ENCODE measurements at places on chromosomes 3 and 15. TPM values are rescaled to one million over a fixed set of nuclear protein-coding genes. Genes with fewer than 3 reads are reported as not detected.

Gene LRRIQ4
- 0.07 TPM for total RNA-seq

Gene SPTSSB
- not detected for total RNA-seq

Gene SNTN
- not detected for total RNA-seq

Gene RAP2B
- total RNA-seq: 37.1 TPM

Gene FRMD4B
- total RNA-seq: 146 TPM

Gene EPB42
- total RNA-seq: not detected

Gene DCLK3
- total RNA-seq: not detected

Gene ARNT2
- total RNA-seq: 0.27 TPM

Gene NISCH
- 82.6 TPM for total RNA-seq

Gene PRSS50
- not detected for total RNA-seq

Gene OCA2
- not detected for total RNA-seq

Gene CLDN18
- not detected for total RNA-seq

Gene SPINT1
- total RNA-seq: 0.93 TPM

Gene SUSD5
- 0.93 TPM for total RNA-seq

Gene CLRN1
- not detected for total RNA-seq

Gene PDE8A
- total RNA-seq: 45.7 TPM

Gene MUC13
- total RNA-seq: not detected

Gene GOLGA8Q
- total RNA-seq: 0.66 TPM

Gene TIMP4
- not detected for total RNA-seq

Gene CGNL1
- 55.5 TPM for total RNA-seq

Gene DUOXA2
- not detected for total RNA-seq

Gene SLC9C1
- 0.57 TPM for total RNA-seq

Gene MYEF2
- 39.3 TPM for total RNA-seq

Gene FES
- 50.6 TPM for total RNA-seq

Gene BUB1B
- 78.3 TPM for total RNA-seq
